ENCODE measurements at places on chromosomes 7 and 10.

DNA sequence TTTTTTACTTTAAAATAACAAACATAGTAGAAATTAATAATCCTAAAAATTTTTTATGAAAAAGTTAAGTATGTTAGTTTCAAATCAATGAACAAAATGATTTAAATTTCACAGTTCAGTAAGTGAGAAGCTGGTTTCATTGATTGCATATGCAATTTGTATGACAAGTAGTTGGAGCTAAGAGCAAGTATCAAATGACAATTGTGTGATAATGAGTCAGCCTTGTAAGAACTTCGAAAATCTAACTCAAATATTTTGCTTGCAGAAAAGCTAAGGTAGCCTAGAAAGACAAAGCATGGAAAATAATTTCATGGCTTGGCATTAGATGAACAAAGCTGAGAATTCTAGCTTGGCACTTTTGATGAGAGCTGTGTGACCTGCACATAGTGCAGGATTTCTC, 111.5 kb downstream of the HDAC9 start:
- no peak for DNase-seq

- DNase-seq = no peak
Measured at GRCh38 chr7:114363292-114363691, 51.3 kb upstream of the FOXP2 start.

- DNase-seq = no peak
Measured at GRCh38 chr7:14767716-14768425, 134.7 kb downstream of the DGKB start.

GRCh38 chr10:17443707-17444387, 10.5 kb downstream of the ST8SIA6 start:
- DNase-seq = no peak

- DNase-seq = no peak
Measured at GRCh38 chr7:51629206-51629605, 312.6 kb upstream of the COBL start.

DNA sequence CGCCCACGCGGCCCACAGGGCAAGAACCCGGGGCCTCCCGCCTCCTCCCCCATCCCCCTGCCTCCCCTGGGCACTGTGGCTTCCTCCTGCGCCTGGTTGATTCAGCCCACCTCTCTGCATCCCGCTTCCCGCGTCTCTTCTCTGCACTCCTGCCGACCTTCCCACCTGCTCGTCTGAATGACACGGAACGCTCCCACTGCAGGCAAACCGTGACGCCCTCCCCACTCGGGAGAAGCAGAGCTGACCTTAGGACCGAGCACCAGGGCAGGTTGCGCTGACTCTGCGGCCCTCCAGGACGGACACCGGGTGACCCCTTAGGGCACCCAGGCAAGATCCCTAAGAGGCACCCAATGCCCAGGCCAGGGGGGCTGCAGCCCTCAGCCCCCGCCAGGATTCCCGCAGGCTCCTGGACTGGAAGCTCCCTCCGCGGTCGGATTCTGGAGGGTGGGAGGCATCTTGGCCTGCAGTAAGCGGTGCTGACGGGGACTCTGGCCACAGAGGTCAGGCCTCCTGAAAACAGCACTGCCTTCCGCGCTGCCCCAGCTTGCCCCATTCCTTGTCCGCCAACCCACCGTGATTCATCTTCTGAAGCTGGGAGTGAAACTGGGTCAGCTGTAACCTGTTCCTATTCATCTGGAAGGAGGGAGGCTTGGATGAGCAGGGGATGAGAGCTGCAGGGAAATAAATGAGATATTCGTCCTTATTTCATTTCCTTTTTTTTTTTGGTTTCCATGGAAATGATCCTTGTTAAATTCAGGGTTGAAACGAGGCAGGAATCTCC, 990 bp downstream of the CALML3 start:
- DNase-seq = no peak

GRCh38 chr7:150830937-150831336, 21.4 kb upstream of the AOC1 start:
- no peak for DNase-seq

DNA sequence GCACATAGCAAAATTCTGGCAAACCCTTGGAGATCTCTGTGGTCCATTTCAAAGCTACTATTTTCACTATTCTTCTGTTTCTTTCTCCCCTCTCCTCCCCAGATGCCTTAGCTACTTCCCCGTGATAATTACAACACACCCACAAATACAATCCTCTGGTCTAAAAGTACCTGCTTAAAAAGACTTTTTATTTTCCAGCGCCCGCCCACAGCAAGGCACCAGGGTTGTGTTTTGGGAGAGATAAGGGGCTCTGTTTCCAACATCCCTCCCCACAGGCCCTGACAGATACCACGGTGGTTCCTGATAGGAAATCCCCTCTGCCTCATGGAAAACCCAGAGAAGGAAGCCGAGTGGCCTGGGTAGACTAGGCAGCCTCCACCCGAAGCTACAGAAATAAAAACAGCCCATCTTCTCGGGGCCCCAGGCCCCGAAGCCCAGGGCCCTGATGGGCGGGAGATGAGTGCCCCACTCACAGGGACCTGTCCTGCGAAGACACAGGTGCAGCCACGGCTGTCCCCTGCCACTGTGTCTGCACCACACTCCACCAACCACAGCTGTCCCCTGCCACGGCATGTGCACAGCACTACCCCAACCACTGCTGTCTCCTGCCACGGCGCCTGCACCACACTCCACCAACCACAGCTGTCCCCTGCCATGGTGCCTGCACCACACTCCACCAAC, 19.7 kb downstream of the CALML5 start:
- no peak for DNase-seq

DNA sequence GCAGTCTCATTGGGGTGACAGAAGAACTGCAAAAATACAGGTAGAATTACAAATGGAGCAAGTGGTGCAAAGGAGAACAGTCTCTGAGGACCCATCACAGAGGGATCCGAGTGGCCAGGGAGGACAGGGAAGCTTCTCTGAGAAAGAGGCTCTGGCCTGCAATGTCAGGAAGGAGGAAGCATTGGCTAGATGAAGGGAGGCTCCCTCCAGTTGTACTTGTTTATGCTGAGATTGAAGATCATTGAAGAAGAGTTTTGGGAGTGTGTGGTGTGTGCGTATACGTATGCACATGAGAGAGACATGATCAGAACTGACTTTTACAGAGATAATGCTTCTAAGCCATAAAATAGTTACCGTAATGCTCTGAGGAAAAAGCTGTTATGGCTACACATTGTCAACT, 274.7 kb upstream of the FZD8 start:
- no peak for DNase-seq
